ENCODE measurements at places on chromosomes 2 and 18. TPM values are rescaled to one million over a fixed set of nuclear protein-coding genes. Genes with fewer than 3 reads are reported as not detected.

DNA sequence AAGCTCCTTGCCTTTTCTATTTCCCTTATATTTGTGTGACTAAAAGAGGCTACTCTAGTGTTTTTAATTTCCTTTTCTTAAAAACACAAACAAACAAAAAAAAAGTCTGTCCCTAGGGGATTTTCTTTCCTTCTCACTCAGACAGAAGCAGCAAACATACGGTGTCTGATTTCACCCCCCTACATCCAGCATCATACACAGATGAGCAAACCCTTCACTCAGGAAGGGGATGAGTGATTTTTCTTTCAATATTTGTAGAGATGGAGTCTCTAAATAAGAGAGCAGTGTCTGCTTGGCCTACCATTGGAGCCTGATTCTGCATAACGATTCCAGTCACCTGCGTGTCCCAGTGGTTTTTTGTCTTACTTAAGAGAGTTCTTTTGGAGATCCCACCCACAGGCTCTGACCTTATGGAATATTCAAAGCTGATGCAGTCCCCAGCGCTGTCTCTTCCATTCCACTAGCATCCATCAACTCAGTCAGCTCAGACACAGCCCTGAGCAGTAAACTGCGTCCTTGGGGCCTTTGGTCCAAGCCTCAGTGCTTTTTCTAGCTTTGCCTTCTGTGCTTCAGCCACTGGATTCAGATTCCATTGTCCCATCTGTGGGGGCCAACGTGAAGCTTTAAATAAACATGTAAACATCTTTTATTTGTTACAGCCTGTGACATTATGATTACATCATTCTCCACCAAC, 52.6 kb upstream of the TPO start:
- H3K4me3 ChIP-seq = no peak overlapping the region
- H3K27me3 ChIP-seq = no peaks in the 10 kb centered on the region
- DNase-seq = no peak
- H3K36me3 ChIP-seq = no peaks in the 10 kb centered on the region

Gene EGR4
- total RNA-seq = not detected

Gene DPP10
- total RNA-seq = not detected

Gene TEX44
- not detected for total RNA-seq

DNA sequence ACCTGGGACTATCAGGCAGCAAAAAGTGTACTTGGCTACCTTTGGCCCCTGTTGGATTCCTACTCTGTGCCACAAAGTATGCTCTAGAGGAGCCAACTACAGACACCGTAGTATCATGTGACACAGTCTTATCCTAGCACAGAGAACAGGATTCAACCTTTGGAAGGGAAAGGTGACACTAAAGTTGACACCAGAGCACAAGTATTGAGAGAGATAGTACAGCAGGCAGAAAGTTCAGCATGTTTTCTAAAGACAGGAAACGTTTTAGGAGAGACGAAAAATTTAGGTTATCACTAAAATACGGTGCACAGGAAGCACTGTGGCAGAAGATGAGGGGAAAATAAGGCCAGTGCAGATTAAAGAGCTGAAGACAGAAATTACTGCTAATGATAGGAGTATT, 18.6 kb downstream of the SMAD2 start:
- no peak overlapping the region for H3K27ac ChIP-seq
- no peak for DNase-seq
- no peaks in the 10 kb centered on the region for H3K36me3 ChIP-seq
- H3K4me1 ChIP-seq = peaks cover 8% of the 10 kb centered on the region

- H3K4me3 ChIP-seq = peak overlapping the region; percentile 80
- DNase-seq = no peak
- no peak overlapping the region for H3K27ac ChIP-seq
- no peaks in the 10 kb centered on the region for H3K27me3 ChIP-seq
- H3K4me1 ChIP-seq = peaks cover 33% of the 10 kb centered on the region
These were observed 459 bp upstream of the ATP6V1C2 start for GRCh38 chr2:10720947-10721395.

Gene RAD51AP2
- not detected for total RNA-seq

- no peaks in the 10 kb centered on the region for H3K36me3 ChIP-seq
- H3K4me1 ChIP-seq = peaks cover 6% of the 10 kb centered on the region
- no peaks in the 10 kb centered on the region for H3K27me3 ChIP-seq
- no peak overlapping the region for H3K27ac ChIP-seq
- no peak for DNase-seq
- H3K4me3 ChIP-seq = no peak overlapping the region
These were observed 223.5 kb downstream of the RNF152 start for GRCh38 chr18:61669320-61669719.

Gene RPS27A
- 831 TPM for total RNA-seq

DNA sequence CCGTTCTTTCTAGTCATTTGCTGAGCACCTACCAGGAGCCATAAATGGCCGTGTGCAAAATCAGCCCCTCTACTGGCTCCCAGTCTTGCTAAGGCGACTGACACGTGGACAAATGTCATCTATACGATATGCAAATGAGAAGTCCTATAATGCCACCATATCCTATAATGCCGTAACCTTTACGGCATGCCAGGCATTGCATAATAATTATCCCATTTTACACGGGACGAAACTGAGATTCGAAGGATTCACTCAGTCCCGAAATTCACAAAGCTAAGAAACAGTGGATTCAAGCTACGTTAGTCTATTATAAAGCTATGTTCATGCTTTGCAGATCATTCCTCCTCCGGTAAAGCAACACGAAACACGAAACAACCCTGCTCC, 34.1 kb upstream of the RNF149 start:
- H3K4me1 ChIP-seq = no peaks in the 10 kb centered on the region
- H3K4me3 ChIP-seq = no peak overlapping the region
- no peaks in the 10 kb centered on the region for H3K27me3 ChIP-seq
- DNase-seq = no peak
